Stimulated activated CD8-positive, alpha-beta memory T cell treated with anti-CD3 and anti-CD28 coated beads, Interleukin-2, amount 100 ng/mL, for 48 hours (primary cell): ENCODE measurements at places on chromosomes 2 and 18.
A peak's percentile ranks its signal among the peaks of the same experiment; 100 is the strongest.

GRCh38 chr2:44358503-44358902 lies 2.8 kb downstream of the PREPL start:
- DNase-seq: peak; percentile 30

GRCh38 chr2:28071221-28071620 lies 180.7 kb downstream of the BABAM2 start:
- no peak for DNase-seq

GRCh38 chr2:31227711-31228125 lies 6.2 kb upstream of the EHD3 start:
- no peak for DNase-seq

GRCh38 chr2:157725846-157726245 lies 97.2 kb upstream of the ACVR1C start:
- no peak for DNase-seq

DNA sequence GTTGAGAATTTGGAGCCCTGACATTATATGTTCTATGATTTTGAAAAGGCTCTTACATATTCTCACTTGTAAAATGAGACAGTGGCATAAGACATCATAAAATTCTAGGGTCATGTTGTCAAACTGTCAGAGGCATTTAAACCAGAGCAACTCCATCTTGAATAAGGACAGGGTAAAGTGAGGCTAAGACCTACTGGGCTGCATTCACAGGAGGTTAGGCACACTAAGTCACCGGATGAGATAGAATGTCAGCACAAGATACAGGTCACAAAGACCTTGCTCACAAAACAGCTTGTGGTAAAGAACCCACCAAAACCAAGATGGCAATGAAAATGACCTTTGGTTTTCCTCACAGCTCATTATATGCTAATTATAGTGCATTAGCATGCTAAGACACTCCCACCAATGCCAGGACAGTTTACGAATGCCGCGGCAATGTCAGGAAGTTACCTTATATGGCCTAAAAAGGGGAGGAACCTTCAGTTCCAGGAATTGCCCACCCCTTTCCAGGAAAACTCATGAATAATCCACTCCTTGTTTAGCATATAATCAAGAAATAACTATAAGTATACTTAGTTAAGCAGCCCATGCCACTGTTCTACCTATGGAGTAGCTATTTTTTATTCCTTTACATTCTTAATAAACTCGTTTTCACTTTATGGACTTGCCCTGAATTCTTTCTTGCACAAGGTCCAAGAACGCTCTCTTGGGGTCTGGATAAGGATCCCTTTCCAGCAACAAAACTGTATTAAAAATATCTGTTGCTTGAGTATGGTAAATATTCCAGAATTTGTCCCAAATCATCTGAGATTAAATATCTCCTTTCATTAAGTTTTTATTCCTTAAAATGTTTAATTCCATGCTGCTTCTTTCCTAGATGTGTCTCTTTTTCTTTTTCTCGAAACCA lies 406.4 kb downstream of the METTL4 start:
- no peak for DNase-seq
